ENCODE measurements at places on chromosomes 5 and 9.
A peak's percentile ranks its signal among the peaks of the same experiment; 100 is the strongest.

GRCh38 chr5:175535796-175536195, 57.4 kb downstream of the SFXN1 start:
- no peak for DNase-seq

DNA sequence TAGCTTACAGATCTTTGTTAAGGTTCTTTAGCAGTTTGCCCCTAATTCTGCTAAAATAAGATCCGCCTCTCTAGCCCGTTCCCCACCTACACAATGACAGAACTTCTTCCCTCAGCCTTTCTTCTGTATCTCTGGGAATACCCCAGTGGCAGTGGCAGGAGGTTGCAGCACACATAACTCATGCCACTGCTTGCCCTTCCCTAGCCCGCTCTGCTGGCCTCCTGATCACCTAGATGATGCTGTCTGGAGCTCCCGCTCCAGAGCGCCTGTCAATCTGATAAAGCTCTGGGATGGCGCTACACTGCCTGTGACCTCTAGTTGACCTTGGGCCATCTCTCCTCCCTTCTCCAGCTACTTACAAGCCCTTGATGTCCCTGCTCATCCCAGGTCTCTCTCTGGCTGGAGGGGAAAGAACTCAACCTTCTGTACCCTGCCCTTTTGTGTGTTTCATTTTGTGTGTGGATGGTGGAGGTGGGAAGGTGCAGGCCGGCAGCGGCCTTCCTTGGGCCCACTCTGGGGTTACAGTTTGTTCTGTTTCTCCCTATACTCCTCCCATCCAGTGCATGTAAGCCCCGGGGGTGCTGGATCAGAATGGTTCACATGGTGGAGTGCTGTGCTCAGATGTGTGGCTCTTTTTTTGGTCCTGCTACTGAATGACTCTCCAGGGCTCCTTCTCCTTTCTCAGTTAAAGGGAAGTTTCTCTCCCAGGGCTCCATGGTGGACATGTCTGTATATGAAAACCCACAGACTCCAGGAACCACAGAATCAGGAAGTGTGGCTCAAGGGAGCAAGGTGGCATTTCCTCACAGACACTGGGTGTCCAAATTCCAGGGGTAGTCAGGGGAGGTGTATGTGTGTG, 29.1 kb downstream of the MTX3 start:
- DNase-seq = peak; percentile 6

GRCh38 chr9:7899753-7900152, 100.2 kb upstream of the DMAC1 start:
- no peak for DNase-seq

DNA sequence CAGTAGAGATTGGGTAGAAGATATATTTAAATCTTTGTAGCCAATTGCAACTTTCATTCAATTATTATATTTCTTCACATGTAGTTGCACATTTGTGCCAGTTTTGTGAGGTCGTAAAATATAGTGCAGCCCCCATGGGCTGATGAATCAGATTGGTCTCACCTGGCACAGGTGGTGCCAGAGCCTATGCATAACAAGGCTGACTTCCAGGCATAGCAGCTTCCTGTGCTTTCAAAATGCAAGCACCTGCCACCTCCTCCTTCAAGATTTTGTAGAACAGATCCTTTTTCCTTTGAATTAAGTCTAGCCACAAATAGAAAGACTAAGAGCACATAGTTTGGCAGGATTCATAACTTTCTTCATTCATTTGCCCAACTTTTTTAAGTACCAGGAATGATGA, 87.1 kb downstream of the STARD4 start:
- no peak for DNase-seq

- no peak for DNase-seq
Measured at GRCh38 chr9:36153746-36154145, 15.4 kb upstream of the CCIN start.

DNA sequence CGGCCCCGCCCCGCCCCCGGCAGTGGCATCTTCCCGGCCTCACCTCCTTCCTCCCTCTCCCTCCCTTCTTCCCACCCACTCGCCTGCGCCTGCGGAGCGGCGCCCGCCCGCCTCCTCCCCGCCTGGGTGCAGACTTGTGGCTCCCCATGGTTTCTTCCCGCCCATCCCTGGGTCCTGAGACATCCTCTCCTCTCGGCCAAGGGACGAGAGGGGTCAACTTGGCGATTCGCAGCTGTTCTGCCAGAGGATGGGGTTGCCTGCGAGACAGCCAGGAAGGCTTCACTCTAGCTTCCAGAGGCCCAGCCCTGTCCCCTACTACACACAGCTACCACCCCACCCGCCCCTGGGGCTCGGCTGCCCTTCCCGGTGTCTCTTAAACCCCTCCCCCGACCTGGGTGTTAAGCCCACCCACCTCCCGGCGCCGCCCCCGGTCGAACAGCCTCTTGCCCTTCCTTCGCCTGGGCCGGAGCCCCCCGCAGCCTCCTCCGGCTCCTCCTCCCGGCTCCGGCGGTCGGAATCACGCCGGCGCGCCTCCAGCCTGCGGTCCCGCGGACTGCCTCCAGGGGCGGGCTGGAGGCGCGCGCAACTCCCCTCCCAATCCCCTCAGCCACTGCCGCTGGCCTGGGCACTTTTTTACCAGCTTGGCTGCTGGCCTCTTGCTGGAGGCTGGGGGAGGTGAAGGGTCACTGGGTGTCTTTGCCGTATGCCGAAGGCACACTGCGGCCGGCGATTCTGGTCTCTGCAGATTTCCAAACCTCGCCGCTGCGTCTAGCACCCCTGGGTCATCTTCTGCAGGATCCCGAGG, 1.9 kb downstream of the JADE2 start:
- peak; percentile 92 for DNase-seq

- DNase-seq = no peak
Measured at GRCh38 chr5:7190712-7191250, 205.2 kb upstream of the ADCY2 start.

- DNase-seq = no peak
Measured at GRCh38 chr5:114957384-114957783, 212.3 kb downstream of the TRIM36 start.

DNA sequence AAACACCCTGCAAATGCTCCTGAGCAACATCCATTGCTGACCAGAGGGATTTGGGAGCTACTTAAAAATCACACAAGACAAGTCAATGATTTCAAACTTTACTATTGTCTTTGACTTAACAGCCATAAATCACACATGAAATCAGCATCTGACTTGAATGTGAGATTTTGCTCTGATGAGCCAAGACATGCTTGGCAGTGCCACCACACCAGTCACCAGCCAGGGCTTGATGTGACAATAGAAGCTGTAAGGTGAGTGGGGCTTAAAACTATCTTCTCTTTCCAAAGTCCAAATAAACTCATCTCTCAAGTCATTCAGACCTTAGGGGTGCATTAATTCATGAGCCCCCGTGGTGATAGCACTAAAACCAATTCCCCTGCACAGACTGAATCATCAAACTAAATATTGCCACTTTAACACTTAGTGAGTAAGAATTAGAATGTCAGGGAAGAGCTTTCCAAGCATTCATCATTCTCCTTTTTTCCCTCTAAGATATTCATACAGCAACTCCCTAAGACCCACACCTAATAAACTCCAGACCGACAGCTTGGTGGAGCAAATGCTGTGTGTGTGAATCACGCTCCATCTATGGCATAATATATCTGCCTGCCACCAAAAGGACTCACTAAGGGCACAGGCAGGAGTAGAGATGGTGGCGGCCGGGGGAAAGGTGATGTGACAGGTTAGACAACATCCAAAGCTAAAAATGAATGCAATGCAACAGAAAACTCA, 119.4 kb downstream of the SPOCK1 start:
- no peak for DNase-seq

DNA sequence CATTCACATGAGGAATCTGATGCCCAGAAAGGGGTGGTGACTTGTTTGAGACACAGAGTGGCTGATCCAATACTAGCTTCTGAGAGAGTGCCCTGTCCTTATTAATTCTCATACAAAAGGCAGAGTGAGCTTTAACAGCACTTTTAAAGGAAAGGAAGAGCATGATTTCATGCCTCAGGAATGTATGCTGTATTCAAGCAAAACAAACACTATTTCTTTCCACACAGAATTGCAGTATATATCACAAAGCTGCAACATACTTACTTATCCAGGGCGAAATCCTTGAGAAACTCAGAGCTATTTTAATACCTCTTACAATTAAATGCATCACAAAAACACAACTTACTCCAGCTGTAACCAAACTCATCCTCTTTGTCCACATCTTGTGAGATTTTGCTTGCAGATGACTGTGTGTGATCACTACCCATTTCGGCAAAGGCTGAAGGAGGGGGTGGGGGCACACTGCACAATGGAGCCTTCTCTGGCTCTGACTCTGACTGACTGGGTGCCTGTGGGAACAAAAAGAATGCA, 139.8 kb downstream of the MPDZ start:
- DNase-seq = peak; percentile 88

DNA sequence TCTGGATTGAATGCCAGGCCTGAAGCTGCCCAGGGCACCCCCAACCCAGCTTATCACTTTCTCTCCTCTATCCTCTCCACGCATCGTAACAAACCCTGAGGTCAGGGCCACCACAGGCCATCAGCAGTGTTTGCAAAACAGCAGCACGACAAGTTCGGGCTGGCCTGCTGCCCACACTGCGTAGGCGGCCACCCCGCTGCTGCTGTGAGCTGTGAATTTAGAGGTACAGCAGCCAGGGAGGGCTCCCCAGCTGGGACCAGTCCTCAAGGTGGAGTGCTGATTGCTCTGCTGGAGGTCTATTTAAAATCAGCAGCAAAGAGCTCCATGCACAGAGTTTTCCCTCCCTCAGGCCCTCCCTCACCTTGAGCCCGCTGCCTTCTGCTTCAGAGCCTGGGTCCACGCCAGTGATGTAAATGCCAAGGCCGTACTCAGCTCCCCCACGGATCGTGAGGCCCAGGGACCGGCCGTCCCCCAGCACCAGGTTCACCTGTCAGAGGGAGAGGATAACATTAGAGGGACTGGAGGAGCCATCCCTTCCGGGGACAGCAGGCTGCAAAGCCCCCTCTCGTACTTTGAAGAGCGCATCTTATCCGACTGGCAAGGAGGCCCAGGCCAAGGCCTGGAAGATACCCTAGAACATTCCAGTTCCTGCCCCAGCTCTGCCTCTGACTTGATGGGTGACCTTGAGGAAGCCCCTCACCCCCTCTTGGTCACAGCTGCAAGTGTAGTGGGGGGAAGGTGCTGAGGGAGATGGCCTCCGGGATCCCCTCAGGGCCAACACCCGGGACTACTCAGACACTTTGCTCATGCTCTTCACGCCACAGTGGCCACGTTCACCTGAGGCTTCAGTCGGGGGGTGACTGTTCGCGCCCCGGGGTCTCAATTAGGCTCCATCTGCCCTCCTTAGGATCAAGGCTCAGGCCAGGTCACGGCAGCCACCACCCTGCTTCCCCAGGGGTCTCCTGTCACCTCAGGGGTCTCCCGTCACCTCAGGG, 39.1 kb downstream of the WHRN start:
- DNase-seq = no peak

DNA sequence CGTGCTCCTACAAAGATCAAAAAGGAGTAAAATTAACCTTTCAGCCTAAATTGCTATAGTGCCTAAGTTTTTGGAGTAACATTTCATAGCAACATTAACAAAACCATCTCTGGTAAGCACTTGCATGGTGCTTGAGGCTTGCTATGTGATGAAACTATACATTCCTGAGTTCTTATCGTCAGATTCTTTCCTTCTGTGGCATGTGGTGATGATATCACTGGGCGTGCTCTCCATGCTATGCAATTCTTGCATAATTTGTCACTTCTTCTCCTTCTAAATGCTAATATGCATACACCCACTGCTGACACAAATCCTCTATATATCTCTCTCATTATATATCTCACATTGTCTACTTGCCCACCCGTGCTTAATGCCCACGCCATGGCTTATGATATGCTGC, 2019.9 kb downstream of the MAT2B start:
- DNase-seq = no peak

All from EL (cell line).